ENCODE measurements at places on chromosomes 13 and 19.

GRCh38 chr13:65601855-65602254 lies 1628.3 kb downstream of the PCDH9 start:
- DNase-seq: no peak

GRCh38 chr13:19991531-19991930 lies 33.0 kb downstream of the ZMYM2 start:
- no peak for DNase-seq

DNA sequence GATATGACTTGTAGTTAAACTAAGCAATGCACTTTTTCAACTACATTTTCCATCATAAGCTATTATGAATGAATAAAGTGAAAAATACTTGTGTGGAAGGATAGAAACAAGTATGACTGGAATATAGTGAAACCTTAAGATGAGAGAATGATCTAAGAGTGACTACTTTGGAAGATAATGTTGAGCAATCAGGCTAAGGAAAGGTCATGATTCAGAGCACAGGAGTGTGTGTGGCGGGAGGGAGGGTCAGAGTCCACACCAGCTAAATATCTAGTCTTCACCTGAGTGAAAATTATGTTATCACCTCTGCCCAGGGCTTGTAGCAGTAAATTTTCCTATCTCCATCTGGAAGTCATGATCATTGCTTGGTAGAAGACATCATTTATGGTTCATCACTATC lies 833.4 kb upstream of the ATXN8OS start:
- no peak for DNase-seq

- no peak for DNase-seq
Observed at GRCh38 chr19:426725-427445, 17.9 kb upstream of the C2CD4C start.

GRCh38 chr19:4295972-4296771 lies 6.0 kb downstream of the TMIGD2 start:
- no peak for DNase-seq

DNA sequence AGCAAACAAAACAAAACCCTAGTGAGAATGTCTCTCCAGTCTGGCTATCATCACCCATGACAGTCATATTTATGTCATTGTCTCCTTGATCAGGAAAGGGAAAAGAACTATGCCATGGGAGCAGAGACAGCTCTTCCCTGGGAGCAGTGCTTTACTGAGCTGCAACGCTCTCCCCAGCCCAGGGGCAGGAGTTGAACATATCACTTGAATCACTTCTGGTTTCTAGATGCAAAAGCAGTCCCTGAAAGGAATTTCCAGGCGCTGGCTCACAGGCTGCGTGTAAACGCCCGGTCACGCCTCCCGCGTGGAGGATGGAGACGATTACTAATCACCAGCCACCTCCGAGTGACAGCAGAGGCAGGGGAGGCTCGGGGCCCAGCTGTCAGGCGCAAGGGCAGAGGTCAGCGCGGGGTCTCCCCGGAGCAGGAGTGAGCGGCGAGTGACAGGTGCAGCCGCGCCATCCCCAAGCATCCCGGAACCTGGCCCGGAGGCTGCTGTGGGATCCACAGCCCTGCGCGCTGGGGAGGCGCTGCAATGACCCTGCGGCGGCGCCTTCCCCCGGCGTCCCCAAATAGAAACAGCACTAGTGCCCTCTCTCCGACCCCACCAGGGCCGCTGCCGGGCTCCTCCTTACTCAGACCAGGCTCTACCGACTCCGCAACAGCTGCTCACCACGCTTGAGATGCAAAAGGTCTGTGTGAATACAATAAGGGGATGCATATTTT lies 23.5 kb upstream of the DCLK1 start:
- DNase-seq: no peak

DNA sequence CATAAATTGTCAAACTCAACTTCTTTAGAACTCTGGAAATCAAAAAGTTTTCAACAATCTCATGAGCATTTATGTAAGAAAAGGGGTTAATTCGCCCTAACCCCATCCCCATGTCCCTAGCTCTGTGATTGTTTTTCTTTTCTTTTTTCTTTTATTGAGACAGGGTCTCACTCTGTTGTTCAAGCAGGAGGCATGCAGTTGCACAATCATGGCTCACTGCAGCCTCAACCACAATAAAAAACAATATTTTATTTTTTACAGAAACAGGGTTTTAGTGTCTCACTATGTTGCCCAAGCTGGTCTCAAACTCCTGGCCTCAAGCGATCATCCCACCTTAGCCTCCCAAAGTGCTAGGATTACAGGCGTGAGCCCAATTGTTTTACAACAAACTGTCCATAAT lies 16.7 kb downstream of the VWA8 start:
- DNase-seq: no peak

- no peak for DNase-seq
Observed at GRCh38 chr19:10074153-10074552, 12.0 kb upstream of the SHFL start.

DNA sequence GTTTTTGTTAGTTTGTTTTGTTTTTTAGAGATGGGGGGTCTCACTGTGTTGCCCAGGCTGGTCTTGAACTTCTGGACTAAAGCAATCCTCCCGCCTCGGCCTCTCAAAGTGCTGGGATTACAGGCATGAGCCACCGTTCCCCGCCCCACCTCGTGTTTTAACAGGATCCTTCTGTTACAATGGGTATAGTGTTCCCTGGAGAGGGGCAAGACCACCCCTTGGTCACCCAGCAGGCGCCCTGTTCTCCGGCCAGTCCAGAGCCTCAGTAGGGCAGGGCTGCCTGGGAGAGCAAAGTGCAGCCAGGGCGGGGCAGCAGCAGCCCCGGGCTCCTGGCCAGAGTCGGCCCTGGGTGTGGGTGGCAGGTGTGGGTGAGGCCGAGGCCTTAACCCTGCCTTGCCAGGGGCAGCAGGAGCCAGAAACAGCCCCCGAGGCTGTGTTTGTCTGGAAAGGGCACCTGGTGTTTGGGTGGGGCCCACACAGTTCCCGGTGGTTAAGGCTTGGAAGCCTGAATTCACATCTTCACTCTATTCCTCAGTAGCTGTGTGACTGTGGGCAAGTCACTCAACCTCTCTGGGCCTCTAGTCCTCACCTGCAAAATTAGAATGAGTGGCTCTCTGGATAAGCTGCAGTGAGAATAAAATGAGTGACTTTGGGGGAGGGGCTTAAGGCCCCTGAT lies 7.2 kb downstream of the VASP start:
- no peak for DNase-seq

Data from activated CD8-positive, alpha-beta memory T cell treated with anti-CD3 and anti-CD28 coated beads for 48 hours (primary cell).